Activated B cell treated with CpG ODN at 0.5 μM for 24 hours (primary cell): ENCODE measurements at places on chromosomes 7 and 10. TPM values are rescaled to one million over a fixed set of nuclear protein-coding genes. Genes with fewer than 3 reads are reported as not detected.
A peak's percentile ranks its signal among the peaks of the same experiment; 100 is the strongest.

- DNase-seq = no peak
These were observed 32.5 kb downstream of the CPXM2 start for GRCh38 chr10:123858907-123859652.

DNA sequence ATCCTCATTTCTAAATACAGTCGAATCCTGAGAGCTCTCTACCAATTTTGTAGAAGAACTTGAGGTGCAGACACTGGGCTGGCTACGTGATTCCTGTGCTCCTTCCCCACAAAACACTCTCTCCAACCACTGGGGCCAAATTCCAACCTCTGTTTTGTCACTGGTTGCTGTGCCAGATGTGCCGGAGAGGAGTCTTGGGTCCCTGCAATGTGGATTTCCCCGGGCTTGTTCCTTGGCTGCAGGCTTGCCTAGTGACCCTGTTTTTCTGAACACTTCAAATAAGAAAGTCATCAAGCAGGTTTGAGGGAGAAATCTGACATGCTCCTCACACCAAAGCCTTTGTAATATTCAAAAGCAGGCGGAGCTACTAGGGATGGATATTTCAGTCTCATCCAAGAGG is 44.4 kb upstream of the AGBL3 start:
- no peak for DNase-seq

DNA sequence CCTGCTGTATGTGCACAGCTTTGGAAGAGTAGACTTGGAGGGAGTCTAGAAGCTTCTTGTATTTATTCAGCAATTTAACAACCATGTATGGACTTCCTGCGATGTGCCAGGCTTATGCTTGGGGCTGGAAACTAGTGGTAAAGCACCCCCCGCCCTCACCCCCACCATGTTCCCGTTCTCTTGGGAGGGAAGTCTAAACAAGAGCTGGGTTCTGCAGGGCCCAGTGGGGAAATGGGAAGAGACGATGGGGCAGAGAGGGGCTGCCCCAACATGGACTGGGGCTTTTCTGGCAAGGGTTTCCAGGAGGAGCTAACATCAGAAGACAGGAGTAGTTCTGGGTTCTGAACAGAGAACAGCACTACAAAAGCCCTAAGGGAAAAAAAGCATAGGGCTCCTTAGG is 8.0 kb downstream of the RASSF4 start:
- DNase-seq = no peak

DNA sequence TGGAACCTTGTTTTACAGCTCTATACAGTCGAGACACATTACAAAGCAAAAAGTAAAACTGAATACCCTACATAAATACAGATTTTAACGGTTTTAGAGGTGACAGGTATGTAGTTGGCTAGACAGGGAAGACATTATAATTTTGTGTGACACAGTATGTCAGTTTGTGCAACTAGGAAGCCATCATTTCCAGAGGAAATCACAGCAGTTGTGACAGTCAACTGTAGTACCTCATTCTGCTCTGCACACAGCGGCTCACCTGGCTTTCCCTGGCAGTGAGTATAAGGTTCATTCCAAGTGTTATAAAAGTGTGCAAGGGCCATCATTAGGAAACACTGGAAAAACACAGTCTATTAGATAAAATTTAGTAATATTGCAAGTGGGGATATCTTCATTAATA is 501.6 kb upstream of the PHF14 start:
- DNase-seq = no peak

GRCh38 chr7:82616059-82616728 is 172.6 kb upstream of the CACNA2D1 start:
- DNase-seq = no peak

GRCh38 chr7:36232971-36233550 is 80.0 kb downstream of the EEPD1 start:
- no peak for DNase-seq

GRCh38 chr10:125162120-125162931 is 2.0 kb upstream of the CTBP2 start:
- DNase-seq = no peak

DNA sequence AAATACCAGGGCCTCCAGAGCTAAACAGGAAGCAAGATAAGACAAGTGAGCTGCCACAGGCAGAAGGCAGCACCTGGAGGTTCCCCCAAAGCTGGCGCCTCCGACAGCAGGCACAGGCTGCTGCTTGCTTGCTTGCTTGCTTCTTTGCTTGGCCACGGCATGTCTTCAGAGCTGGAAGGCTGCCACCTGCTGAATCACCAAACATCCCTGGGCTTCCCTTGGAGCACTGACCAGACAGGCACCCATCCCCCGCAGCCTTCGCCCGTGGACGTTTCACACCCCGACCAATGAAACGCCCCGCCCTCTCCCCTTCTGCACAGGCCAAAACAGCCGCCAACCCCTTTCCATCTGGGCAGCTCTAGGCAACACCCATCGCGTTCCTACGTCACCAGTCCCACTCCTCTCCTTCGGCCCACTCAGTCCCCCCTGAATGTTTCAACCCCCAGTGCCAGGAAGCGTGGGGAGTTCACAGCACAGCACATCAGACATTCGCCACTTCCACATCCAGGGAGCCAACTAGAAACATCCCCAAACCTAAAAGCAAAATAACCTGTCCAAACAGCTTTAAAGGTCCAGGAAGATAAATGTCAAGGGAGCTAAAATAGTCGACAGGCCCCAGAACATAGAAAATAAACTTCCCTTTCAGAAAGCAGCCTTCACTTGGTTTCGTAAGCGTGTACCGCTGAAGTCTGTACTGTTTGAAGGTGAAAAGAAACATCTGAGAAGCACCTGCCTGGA is 1.6 kb downstream of the SGMS1 start:
- DNase-seq = peak; percentile 51

GRCh38 chr7:98514211-98515031 is 102.7 kb upstream of the NPTX2 start:
- DNase-seq = no peak

DNA sequence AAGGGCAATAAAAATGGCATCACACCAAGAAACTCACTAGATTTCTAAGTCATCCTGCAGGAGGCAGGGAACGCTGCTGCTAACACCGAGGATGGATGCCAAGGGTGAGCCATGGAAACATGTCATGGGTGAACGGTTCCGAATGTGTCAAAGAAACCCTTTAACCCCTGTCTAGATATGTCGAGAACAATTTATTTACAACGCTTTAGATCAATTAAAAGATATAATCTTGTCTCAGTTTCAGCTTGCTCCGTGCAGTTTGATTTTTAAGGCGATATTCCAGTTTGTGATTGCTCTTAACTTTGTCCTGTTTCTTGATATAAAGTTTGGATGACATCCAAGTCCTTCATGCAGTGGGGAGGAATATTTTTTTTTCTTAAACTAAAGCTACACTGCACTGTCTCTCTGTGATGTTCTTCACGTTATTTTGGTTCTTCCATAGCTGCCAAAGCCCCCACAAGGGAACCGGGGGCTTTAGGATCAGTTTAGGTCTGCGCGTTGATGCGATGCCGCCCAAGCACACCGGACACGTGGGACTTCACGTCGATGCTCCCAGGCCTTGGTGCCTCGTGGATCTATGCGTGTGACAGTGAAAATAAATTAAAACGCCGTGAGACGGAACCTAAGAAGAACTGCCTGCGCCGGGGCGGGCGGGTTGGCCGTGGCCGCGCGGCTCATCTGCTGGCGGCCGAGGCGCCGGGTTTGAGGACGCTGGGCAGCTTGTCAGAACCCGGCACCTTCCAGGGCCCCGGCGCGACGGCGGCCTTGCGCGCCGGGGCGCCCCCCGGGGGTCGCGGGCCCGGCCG is 220.3 kb downstream of the PHTF2 start:
- DNase-seq = no peak

GRCh38 chr7:102873470-102874165 is 39.2 kb upstream of the LRRC17 start:
- DNase-seq = no peak

DNA sequence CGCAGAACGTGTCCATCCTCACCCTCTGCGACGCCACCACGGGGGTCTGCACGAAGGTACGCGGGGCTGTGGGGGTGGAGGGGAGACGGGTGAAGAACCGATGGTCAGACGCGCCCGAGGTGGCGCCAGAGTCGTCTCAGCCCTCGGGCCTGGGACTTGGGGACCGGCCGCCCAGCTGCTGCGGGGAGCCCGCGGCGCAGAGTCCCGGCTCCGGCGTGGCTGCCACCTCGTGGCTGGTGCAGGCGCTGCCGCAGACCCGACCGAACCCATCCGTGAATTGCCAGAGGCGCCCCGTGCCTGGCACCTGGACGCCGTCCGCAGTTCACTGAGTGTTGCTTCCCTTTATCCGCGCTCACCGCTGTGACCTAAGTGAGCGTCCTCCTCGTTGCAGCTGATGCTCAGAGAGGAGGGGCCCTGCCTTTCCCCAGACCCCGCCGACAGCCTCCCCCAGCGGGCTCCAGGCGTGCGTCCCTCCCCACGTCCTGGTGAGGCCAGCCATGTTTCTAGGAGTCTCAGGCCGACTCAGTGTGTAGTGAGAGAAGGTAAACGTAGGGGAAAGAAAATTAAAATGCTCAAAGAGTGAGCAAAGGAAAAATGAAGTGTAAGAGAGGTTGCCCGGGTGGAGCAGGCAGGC is 208.7 kb downstream of the PAXIP1 start:
- no peak for DNase-seq

DNA sequence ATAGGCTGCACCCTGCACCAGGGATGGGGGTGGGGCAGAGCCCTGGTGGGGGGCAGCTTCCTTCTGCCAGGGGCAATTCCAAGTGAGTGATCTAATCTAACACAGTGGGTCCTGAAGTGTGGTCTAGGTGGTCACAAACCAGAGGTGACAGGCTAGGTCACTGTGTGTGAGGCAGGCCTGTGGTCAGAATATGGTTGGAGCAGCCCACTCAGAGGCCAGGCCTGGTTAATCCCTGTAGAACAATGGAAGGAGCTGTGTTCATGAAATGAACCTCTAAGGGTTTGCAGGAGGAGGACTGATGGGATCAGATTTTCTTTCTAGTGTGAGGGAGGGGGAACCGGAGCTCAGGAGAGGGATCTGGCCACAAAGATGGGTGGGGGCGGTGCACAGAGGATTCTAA is 10.0 kb upstream of the TSPAN14 start:
- no peak for DNase-seq

- DNase-seq = no peak
These were observed 1.8 kb downstream of the INPP5A start for GRCh38 chr10:132539431-132539839.

GRCh38 chr10:23294638-23295247 is 49.9 kb downstream of the C10orf67 start:
- DNase-seq = no peak

Gene NEBL
- not detected in 2 replicates for total RNA-seq

Gene AKR1E2
- 0.98 and 1.1 TPM in 2 replicates for total RNA-seq

Gene ANKRD61
- total RNA-seq = not detected in 2 replicates

Gene LIPM
- not detected in 2 replicates for total RNA-seq

Gene SPDYE2
- total RNA-seq = 0.29 TPM in 1 of 2 replicates, not detected in the other

Gene FRMPD2
- not detected in 2 replicates for total RNA-seq

Gene SPDYE9
- total RNA-seq = not detected in 2 replicates

Gene NEUROG3
- 0.38 and 0.66 TPM in 2 replicates for total RNA-seq

Gene CRHR2
- total RNA-seq = not detected in 2 replicates

Gene TMEM120A
- 95.6 and 104 TPM in 2 replicates for total RNA-seq

Gene LHPP
- total RNA-seq = 21.0 and 22.9 TPM in 2 replicates
